ENCODE measurements at places on chromosomes 2 and 18.

GRCh38 chr2:122805346-122805745 is 1049.9 kb downstream of the TSN start:
- no peak for DNase-seq

DNA sequence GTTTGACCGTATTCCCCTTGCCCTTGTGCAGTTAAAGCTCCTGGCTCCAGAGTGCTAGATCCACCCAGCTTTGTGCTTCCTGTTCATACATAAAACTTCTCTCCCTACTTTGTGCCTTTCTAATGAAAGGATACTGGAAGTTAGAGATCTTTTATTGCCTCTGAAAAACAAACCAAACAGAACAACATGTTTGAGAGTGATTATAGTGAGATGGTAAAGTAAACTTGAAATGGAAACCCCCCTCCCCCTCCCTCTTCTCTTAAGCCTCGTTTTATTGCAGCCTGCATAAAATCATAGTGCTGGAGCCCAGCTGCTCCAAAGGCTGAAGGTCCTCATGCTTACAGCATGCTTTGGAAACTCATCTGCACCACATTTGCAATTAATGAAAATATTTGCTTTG is 125.1 kb downstream of the TANC1 start:
- no peak for DNase-seq

DNA sequence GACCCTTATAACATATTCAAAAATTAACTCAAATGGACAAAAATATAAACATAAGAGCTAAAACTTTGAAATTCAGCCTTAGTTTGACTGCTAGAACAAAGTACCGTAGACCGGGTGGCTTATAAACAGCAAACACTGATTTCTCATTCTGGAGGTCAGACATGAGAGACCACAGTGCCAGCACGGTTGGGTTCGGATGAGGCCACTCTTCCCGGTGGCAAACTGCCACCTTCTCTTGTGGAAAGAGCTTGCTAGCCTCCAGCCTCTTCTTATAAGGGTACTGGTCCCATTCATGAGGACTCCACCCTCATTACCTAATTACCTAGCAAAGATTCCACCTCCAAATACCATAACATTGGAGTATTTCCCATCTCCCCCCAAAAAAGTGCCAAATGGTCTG is 91.3 kb downstream of the FAM210A start:
- no peak for DNase-seq

GRCh38 chr2:156476850-156477206 is 40.6 kb downstream of the GPD2 start:
- DNase-seq, result peak; percentile 70

DNA sequence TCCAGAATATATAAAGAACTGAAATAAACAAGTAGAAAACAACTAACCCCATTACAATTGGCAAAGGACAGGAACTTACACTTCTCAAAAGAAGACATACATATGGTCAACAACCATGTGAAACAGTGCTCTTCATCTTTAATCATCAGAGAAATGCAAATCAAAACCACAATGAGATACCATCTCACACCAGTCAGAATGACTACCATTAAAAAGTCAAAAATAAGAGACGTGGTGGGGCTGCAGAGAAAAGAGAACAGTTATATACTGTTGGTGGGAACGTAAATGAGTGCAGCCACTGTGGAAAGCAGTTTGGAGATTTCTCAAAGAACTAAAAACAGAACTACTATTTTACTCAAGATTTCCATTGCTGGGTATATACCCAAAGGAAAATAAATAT is 1696.3 kb upstream of the TMEFF2 start:
- DNase-seq, result peak; percentile 61

- DNase-seq, result no peak
These were observed 73.6 kb downstream of the LYPD6B start for GRCh38 chr2:149112068-149112467.

DNA sequence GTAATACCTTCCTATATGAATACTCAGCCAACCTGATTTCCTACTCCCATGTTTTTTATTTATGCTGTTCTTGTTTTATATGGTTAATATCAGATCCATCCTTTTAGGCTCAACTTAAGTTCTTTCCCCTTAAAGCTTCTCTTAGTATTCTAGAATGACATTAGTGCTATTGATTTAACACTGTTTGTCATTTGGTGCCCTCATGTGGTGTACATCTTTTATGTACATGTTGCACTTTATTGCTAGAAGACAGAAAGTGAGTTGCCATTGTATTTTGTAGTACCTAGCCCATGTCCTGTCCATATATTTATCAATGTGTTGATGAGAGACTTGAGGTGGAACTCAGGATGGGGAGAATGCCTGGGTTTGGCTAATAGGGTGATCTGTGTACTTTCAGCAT is 2.5 kb downstream of the HTRA2 start:
- peak; percentile 38 for DNase-seq

Measured in activated CD4-positive, alpha-beta T cell treated with anti-CD3 and anti-CD28 coated beads, Interleukin-2, Interleukin-4, amounts not matched to agents 100 ng/mL and 50 ng/mL, durations not matched to agents 16 hours and 8 hours (primary cell).